Aorta (tissue), 5 donors: ENCODE measurements at places on chromosomes 12 and 14. TPM values are rescaled to one million over a fixed set of nuclear protein-coding genes. Genes with fewer than 3 reads are reported as not detected.
A peak's percentile ranks its signal among the peaks of the same experiment; 100 is the strongest.

TBC1D30 gene
- total RNA-seq, result 9.7 TPM

SPRYD3 gene
- 101 TPM for total RNA-seq

POTEG gene
- total RNA-seq, result not detected

PRB4 gene
- not detected for total RNA-seq

ASCL1 gene
- total RNA-seq, result not detected

RNFT2 gene
- total RNA-seq, result 3.1 TPM

COX6A1 gene
- total RNA-seq, result 176 TPM

CHGA gene
- total RNA-seq, result not detected

SYNDIG1L gene
- total RNA-seq, result 0.94 TPM

SLC15A5 gene
- not detected for total RNA-seq

RD3L gene
- total RNA-seq, result not detected

TMPRSS12 gene
- total RNA-seq, result not detected

ANKLE2 gene
- total RNA-seq, result 52.0 TPM

LIN52 gene
- total RNA-seq, result 10.6 TPM

GRCh38 chr12:17062267-17063036 is 456.5 kb upstream of the LMO3 start:
- DNase-seq, result no peak
- H3K27me3 ChIP-seq, result no peaks in the 10 kb centered on the region
- no peak overlapping the region for H3K27ac ChIP-seq
- no peak overlapping the region for H3K4me3 ChIP-seq

GRCh38 chr14:79515158-79515557 is 696.1 kb downstream of the DIO2 start:
- no peaks in the 10 kb centered on the region for H3K36me3 ChIP-seq
- H3K4me3 ChIP-seq, result no peak overlapping the region
- H3K4me1 ChIP-seq, result no peaks in the 10 kb centered on the region
- no peak overlapping the region for H3K27ac ChIP-seq

GRCh38 chr14:97757491-97757890 is 960.3 kb downstream of the VRK1 start:
- no peak for DNase-seq
- H3K4me3 ChIP-seq, result no peak overlapping the region
- no peaks in the 10 kb centered on the region for H3K27me3 ChIP-seq
- no peaks in the 10 kb centered on the region for H3K36me3 ChIP-seq
- H3K4me1 ChIP-seq, result no peaks in the 10 kb centered on the region

DNA sequence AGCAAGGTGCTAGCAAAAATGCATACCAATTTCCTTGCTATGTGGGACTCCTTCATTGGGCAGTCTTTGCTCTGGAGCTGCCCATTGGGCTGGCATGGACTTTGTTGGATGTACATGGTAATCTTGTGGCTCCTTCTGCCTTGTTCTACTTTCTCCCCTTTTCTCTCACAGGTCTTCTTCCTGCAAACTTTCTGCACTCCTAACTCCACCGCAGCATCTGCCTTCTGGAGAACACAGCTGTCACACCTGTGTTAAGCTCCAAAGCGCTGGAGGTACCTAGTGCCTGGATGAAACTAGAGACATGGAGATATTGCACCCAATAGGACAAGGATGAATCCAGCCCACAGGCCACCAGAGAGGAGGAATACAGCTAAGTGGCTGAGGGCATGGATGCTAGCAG is 60.7 kb upstream of the CCND2 start:
- H3K27ac ChIP-seq, result no peak overlapping the region
- no peaks in the 10 kb centered on the region for H3K4me1 ChIP-seq
- no peaks in the 10 kb centered on the region for H3K27me3 ChIP-seq
- H3K36me3 ChIP-seq, result no peaks in the 10 kb centered on the region
- no peak overlapping the region for H3K4me3 ChIP-seq

GRCh38 chr14:82390586-82390985 is 856.9 kb upstream of the SEL1L start:
- no peaks in the 10 kb centered on the region for H3K27me3 ChIP-seq
- H3K4me3 ChIP-seq, result no peak overlapping the region
- DNase-seq, result no peak
- H3K4me1 ChIP-seq, result peaks cover 2% of the 10 kb centered on the region
- no peak overlapping the region for H3K27ac ChIP-seq

DNA sequence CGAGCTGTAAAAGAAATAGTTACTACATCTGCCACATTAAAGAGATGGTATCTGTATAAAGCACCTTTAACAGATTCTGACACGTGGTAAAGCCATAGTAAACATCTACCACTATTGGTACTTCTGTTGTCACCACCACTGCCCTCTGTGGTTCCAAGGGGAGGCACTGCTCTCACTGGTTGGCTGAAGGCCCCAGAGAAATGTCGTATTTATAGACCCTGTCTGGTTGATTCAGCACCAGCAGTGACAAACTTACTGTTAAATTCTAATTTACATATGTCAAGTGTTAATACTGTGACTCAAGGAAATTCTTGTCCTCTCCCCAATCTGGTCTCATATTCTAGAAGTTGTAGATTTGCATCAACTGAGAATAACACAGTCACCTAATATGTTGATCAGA is 281.1 kb downstream of the ERC1 start:
- H3K4me1 ChIP-seq, result no peaks in the 10 kb centered on the region
- no peak overlapping the region for H3K4me3 ChIP-seq
- H3K27me3 ChIP-seq, result no peaks in the 10 kb centered on the region

GRCh38 chr12:2893007-2893406 is 2.3 kb downstream of the TULP3 start:
- H3K4me1 ChIP-seq, result no peaks in the 10 kb centered on the region
- no peak overlapping the region for H3K27ac ChIP-seq
- no peak overlapping the region for H3K4me3 ChIP-seq
- no peak for DNase-seq
- no peaks in the 10 kb centered on the region for H3K27me3 ChIP-seq

GRCh38 chr12:53781228-53781801 is 29.5 kb upstream of the CISTR start:
- DNase-seq, result no peak
- no peaks in the 10 kb centered on the region for H3K27me3 ChIP-seq
- H3K36me3 ChIP-seq, result no peaks in the 10 kb centered on the region
- no peak overlapping the region for H3K27ac ChIP-seq
- no peaks in the 10 kb centered on the region for H3K4me1 ChIP-seq
- no peak overlapping the region for H3K4me3 ChIP-seq

- H3K27me3 ChIP-seq, result no peaks in the 10 kb centered on the region
- H3K36me3 ChIP-seq, result no peaks in the 10 kb centered on the region
- no peak for DNase-seq
- no peak overlapping the region for H3K27ac ChIP-seq
Observed at GRCh38 chr12:124185971-124186686, 108.8 kb upstream of the RFLNA start.

GRCh38 chr12:65667932-65668331 is 156.4 kb upstream of the HMGA2 start:
- H3K4me3 ChIP-seq, result no peak overlapping the region
- DNase-seq, result no peak
- no peaks in the 10 kb centered on the region for H3K4me1 ChIP-seq

- no peaks in the 10 kb centered on the region for H3K36me3 ChIP-seq
- H3K4me1 ChIP-seq, result peaks cover 6% of the 10 kb centered on the region
- H3K27me3 ChIP-seq, result no peaks in the 10 kb centered on the region
- H3K4me3 ChIP-seq, result peak overlapping the region; percentile 41
Observed at GRCh38 chr12:70645494-70646317, 8.5 kb upstream of the PTPRB start.

GRCh38 chr12:74455429-74455828 is 82.2 kb upstream of the ATXN7L3B start:
- H3K4me3 ChIP-seq, result no peak overlapping the region
- H3K4me1 ChIP-seq, result no peaks in the 10 kb centered on the region
- no peak for DNase-seq

- H3K36me3 ChIP-seq, result no peaks in the 10 kb centered on the region
- no peak overlapping the region for H3K4me3 ChIP-seq
- no peak for DNase-seq
- peaks cover 2% of the 10 kb centered on the region for H3K27me3 ChIP-seq
- no peaks in the 10 kb centered on the region for H3K4me1 ChIP-seq
Observed at GRCh38 chr12:65754744-65755595, 69.3 kb upstream of the HMGA2 start.

GRCh38 chr14:103518422-103519042 is 4.1 kb downstream of the CKB start:
- DNase-seq, result peak; percentile 71
- no peaks in the 10 kb centered on the region for H3K4me1 ChIP-seq
- H3K4me3 ChIP-seq, result no peak overlapping the region
- H3K27ac ChIP-seq, result no peak overlapping the region
- no peaks in the 10 kb centered on the region for H3K36me3 ChIP-seq
- no peaks in the 10 kb centered on the region for H3K27me3 ChIP-seq

DNA sequence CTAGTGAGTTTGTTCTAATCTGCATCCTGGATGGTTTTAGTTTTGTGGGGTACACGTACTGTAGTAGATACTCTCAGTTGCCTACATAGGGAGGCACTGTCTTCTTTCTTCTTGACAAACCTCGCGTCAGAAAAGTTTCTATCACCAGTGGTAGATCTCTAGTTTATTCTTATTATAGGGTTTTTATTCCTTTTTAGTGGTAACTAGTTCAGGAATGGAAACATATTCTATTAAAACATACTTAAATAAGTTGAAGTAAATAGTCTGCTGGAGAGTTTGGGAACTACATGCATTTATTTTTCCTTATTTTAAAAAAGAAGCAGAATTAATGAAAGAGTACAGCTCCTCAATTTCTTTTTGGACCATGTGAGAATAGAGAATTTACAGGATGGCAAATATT is 33.6 kb upstream of the OR9K2 start:
- no peak overlapping the region for H3K27ac ChIP-seq
- DNase-seq, result no peak
- H3K27me3 ChIP-seq, result no peaks in the 10 kb centered on the region
- no peak overlapping the region for H3K4me3 ChIP-seq

DNA sequence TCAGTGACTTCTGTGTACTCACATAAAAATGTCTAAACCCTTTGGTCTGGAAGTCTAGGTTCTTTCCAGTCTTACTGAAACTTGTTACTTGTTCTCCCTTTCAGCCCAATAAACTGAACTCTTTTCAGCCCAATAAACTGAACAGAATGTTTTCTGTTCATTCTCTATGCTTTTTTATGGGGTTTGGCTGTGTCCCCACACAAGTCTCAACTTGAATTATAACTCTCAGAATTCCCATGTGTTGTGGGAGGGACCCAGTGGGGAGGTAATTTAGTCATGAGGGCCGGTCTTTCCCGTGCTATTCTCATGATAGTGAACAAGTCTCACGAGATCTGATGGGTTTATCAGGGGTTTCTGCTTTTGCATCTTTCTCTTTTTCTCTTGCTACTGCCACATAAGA is 15.0 kb upstream of the NEDD1 start:
- no peak overlapping the region for H3K27ac ChIP-seq
- no peak overlapping the region for H3K4me3 ChIP-seq
- no peaks in the 10 kb centered on the region for H3K4me1 ChIP-seq
- no peaks in the 10 kb centered on the region for H3K36me3 ChIP-seq

GRCh38 chr12:22574921-22575320 is 30.6 kb upstream of the C2CD5 start:
- no peak overlapping the region for H3K4me3 ChIP-seq
- H3K27ac ChIP-seq, result no peak overlapping the region
- no peaks in the 10 kb centered on the region for H3K36me3 ChIP-seq
- H3K4me1 ChIP-seq, result no peaks in the 10 kb centered on the region
- no peaks in the 10 kb centered on the region for H3K27me3 ChIP-seq

DNA sequence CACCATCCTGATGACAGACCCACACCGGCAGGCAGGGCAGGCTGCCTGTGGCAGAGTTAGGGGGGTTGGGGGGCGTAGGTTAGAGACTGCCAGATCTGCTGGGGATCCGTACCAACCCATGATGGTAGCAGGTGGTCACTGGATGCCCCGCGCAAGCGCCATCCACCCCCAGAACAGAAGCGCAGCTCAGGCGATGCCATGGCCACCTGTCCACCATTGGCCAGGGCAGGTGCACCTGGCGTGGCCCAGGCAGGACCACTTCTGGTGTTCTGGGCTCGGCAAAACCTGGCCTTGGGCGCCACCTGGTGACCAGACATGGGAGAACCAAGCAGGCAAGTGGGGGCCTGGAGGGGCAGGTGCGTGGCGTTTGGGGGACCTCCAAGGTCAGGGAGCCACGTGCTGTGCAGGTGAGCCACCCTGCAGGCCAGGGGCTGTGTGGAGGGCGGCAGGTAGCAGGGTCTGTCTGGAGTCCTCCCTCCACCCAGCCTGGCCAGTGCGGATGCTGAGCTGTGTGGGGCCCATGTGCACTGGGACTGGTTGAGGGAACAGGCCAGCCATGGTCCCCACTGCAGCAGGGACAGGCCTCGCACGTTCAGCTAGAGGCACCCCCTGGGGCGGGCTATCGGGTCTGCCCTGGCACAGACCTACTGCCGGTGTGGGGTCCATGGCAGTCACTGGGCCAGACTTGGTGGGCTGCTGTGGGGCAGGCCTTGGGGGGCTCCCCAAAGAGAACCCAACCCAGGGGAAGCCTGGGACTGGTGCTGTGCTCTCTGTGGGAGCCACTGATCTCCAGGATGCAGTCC is 15.6 kb downstream of the BAG5 start:
- H3K27me3 ChIP-seq, result no peaks in the 10 kb centered on the region
- DNase-seq, result peak; percentile 80
- H3K27ac ChIP-seq, result no peak overlapping the region
- no peaks in the 10 kb centered on the region for H3K4me1 ChIP-seq
- H3K36me3 ChIP-seq, result no peaks in the 10 kb centered on the region

- no peaks in the 10 kb centered on the region for H3K27me3 ChIP-seq
- H3K27ac ChIP-seq, result no peak overlapping the region
- no peak overlapping the region for H3K4me3 ChIP-seq
Observed at GRCh38 chr12:112466011-112466422, 47.3 kb downstream of the PTPN11 start.

DNA sequence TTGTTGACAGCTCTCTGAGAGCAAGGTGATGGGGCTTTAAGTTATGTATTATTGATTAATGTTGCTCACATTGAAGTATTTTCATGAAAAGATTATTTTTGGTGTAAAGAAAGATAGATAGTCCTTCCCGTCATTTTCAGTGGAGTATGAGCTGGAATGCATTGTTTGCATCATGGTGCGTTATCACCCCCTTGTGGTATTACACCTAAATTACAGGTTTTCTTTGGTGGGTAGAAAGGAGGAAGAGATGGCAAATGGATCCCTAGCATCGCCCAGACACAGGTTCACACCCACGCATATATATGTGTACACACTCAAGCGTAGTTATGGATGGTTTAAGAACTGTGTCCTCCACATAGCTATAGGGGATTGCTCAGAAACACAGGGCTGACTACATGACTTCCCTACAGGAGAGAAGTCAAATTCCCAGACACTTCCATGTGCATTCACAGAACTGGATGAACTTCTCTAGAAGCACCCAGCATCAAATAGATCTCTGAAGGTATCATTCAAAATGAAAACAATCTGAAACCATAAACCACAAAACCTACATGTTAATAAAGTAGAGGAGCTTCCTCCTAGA is 14.4 kb upstream of the SERPINA10 start:
- no peaks in the 10 kb centered on the region for H3K27me3 ChIP-seq
- H3K36me3 ChIP-seq, result no peaks in the 10 kb centered on the region
- H3K27ac ChIP-seq, result no peak overlapping the region
- H3K4me3 ChIP-seq, result no peak overlapping the region
- no peaks in the 10 kb centered on the region for H3K4me1 ChIP-seq
